NCI-H460 (cell line): ENCODE measurements at places on chromosomes 7 and 10.

- DNase-seq, result no peak
Measured at GRCh38 chr10:64547168-64547567, 1026.0 kb downstream of the REEP3 start.

GRCh38 chr10:95600158-95600557, 39.0 kb upstream of the SORBS1 start:
- no peak for DNase-seq

- no peak for DNase-seq
Measured at GRCh38 chr7:108307595-108307994, 148.6 kb downstream of the NRCAM start.

- DNase-seq, result no peak
Measured at GRCh38 chr7:121499624-121500023, 103.5 kb upstream of the FAM3C start.

DNA sequence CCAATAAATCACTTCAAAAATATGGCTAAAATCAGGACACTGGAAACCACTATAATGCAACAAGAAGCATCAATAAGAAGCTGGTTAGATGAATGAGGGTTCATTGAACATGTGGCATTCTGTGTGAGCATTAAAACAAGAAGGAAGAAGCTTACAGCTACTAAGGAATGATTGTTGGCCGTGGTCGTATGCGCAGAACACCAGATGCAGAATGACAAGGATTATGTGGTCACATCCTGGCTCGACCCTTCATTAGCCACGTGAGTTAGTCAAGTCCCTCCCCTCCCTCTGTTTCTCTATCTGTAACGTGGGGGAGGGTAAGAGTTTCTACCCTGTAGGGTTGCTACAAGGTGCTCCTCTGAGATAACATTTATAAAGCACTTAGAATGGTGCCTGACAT, 174.3 kb downstream of the ADAM12 start:
- no peak for DNase-seq

GRCh38 chr10:58894929-58895328, 281.5 kb upstream of the PHYHIPL start:
- DNase-seq, result no peak

- DNase-seq, result no peak
Measured at GRCh38 chr7:76142861-76143260, 58.8 kb upstream of the SRRM3 start.

DNA sequence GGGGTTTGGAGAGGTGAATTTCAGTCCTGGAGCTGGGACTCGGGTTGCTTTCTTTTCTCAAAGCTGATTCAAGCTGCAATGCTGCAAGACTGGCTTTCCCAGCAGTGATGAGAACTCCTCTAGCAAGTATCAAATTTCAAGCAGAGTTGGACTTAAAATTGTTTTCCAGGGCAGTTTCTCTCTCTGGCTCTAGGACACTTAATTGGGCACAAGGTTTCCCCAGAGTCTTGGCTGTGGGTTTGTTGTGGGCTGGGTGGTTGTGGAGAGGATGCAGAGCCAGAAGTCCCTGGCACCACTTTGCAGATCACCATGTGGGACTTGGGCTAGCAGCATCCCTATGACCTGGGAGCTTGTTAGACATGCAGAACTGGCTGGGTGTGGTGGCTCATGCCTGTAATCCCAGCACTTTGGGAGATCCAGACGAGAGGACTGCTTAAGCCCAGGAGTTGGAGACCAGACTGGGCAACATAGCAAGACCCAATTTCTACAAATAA, 16.8 kb downstream of the AKR1B15 start:
- DNase-seq, result no peak

- no peak for DNase-seq
Measured at GRCh38 chr10:95963202-95963990, 55.6 kb downstream of the CC2D2B start.

DNA sequence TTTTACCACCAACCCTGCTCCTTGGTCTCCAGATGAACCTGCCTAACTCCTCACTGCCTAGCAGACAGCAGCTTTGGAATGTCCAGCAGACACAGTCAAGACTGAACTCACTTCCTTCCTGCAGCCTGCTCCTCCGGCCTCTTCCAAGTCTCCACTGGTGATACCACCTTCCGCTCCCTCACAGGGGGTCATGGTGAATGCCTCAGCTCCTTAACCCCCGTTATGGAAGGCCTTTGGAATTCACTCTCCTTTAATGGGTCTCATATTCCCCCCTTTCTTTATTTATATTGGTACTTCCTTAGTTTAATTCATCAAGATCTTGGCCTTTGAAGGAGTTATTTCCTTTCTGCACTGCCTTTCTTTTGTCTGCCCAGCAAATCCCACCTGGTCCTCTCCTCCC, 44.9 kb upstream of the ZNF32 start:
- DNase-seq, result no peak

- no peak for DNase-seq
Measured at GRCh38 chr7:50703654-50704053, 79.0 kb downstream of the GRB10 start.

DNA sequence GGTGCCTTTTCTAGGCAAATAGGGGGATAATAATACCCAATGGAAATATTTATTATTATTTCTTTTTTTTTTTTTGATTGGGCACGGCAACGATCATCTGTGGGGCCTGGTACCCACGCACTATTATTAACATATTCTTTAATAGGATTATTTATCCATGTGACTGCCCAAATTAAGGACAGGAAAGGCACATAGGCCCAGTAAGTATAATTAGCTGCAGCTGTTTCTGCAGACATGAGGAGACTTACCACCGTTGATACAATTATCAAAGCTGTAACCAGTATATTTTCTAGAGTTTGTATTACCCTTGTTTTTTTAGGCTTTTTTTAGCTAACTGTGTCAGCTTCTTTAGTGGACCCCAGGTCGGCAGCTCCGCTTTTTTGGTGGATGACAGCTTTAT, 25.2 kb upstream of the GUSB start:
- DNase-seq, result no peak

DNA sequence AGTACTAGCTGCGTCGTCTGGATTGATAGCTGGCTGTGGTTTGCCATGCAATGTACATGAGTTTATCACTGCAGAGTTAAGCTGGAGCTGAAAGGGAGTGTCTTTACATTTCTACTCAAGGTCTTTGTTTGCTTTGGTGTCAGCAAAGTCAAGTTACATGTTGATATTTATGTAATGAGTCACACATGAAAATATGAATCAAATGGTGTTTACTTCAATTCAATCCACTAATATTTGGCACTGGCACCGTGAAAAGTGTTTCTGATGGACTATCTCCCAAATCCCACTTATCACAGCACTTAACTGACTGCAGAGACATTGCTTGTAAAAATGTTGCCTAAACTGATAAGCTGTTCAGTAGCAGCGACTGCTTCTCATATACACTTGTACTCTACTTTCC, 395.9 kb downstream of the TFEC start:
- DNase-seq, result peak; percentile 57

DNA sequence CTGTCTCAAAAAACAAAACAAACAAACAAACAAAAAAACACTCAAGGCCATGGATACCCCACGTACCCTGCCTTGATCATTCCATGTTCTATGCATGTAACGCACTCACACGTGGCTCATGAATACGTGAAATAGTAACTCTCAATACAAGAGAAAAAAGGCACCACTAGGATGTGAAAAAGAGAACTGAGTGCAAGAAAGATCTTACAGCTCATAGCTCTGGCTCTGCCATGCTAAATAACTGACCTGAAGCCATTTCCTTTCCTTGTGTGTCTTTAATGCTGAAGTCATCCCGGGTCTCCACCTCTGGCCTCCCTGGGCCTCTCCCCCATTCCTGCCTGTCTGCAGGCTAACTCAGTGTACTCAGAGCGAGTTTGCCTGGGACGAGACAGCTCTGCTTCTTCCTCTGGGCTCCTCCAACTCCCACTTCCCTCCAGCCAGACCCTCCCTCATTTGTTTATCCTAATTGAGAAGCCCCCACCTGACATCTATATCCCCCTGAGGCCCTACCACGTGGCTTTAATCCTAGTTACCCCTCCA, 117.3 kb downstream of the PRPF18 start:
- no peak for DNase-seq

GRCh38 chr10:3226960-3227744, 54.6 kb upstream of the PITRM1 start:
- DNase-seq, result no peak

DNA sequence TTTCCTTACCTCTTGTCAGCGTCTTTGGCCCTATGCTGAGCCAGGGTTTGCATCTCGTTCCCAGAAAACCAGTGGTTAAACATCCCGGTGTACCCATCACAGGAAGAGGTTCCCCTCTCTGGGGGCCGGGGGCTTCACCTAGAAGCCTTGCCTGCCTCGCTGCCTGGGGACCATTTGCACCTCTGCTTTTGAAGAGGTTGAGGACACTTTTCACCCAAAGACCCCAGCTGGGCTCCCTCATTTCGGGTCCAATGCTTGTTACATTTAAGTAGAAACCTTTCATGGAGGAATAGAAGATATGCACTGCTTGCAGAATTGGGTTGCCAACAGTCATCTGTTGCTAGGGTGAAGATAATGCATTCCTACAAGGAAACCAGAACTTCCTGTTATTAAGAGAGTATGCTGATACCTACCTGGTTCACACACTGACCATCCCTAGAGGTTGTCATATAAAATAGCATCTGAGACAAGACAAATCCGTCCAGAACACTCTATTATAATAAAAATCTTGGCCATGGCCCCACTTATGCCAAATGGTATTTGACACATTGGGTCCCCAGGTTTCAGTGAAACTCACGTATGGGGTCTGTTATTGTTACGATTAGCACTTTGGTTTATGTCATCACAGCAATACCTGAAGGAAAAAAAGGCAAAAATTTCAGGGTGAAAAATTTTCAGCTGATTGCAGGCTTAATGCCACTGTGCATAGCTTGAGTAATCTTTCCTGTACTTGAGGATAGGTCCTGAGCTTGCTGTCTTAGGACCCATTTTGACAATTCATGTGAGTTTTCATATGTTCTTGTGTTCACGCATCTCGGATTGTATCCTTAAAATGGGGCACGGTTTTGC, 917 bp downstream of the ZNF365 start:
- no peak for DNase-seq

GRCh38 chr10:44352316-44353127, 32.4 kb downstream of the CXCL12 start:
- DNase-seq, result no peak

GRCh38 chr7:34486371-34486770, 171.6 kb upstream of the NPSR1 start:
- DNase-seq, result no peak

DNA sequence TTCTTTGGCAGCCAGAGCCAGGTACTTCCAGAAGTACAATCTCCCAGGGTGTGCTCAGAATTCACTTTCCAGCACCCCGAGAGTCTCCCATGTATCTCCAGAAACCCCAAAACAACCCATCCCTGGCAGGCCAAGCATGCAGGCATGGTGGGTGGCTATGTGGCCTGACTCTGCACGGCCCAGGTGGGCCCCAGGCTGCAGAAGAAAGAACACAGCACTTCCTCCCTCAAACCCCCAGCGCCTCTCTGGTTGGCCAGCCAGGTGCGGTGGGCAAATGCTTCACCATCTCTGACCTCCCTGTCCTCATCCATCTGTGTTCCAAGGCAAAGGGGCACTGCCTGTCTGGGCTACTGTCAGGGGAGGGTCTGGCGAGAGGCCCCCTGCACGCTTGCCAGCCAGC, 100.3 kb downstream of the MKI67 start:
- no peak for DNase-seq

DNA sequence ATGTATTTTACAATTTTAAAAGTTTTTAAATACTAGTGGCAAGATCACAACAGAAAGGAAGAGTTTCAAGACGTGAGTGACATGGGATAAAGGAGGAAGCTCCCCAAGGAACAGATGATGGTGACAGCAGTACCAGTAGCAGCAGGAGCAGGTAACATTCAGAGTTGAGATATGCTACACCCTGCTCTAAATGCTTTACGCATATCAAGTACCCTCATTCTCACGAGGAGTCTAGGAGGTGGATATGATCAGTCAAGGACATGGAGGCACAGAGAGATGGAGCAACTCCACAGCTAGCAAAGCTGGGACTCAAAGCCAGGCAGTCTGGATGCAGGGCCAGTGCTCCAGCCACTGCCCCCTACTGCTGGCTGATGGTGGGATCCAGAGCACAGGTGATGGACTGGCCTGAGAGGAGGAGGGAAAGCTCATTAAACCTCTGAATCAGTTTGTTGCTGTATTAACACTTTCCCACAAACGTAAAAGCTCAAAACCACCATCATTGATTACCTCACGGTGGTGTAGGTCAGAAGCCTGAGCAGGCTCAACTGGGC, 17.5 kb downstream of the RP9 start:
- no peak for DNase-seq

DNA sequence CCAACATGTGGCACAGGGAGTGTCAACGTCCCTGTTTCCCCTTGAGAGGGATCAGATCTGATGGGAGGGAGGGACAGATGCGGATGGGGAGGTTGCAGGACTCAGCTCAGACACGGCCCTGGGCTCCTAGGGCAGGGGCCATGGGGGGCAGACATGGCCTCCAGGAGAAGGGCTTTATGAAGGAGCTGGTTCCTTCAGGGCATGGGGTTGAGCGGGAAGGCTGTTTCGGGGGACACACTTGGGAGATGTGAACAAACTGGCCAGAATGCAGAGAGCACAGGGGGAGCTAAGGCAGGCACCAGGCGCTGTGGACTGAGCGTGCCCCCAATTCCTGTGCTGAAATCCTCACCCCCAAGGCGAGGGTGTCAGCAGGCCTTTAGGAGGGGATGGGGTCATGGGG, 581.9 kb upstream of the FOXK1 start:
- DNase-seq, result no peak

- DNase-seq, result no peak
Measured at GRCh38 chr7:41167836-41168235, 535.1 kb downstream of the INHBA start.

DNA sequence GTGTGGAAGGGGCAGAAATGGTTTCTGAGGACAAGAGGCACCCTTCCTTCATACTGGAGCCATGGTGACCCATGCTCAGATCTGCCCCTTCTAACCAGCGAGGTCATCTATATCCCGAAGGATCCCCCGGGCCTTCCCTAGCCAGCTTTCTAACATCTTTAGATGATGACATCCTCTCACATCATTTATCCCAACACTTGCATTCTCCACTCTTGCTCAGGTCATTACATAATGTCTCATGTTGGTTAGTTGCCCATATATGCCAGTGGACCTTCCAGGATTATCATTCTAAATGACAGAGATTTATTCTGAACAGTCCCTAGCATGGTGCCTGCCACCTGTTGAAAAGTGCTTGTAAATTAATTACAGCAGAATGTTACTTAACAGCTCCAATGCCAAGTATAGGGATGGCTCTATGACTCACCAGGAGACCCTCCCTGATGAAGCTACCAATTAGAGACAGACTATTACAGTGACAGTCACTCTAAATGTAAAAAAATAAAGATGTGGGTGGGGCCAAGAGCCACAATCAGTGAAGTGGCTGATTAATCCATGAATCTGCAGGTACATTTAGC, 22.6 kb upstream of the ABLIM1 start:
- DNase-seq, result no peak

DNA sequence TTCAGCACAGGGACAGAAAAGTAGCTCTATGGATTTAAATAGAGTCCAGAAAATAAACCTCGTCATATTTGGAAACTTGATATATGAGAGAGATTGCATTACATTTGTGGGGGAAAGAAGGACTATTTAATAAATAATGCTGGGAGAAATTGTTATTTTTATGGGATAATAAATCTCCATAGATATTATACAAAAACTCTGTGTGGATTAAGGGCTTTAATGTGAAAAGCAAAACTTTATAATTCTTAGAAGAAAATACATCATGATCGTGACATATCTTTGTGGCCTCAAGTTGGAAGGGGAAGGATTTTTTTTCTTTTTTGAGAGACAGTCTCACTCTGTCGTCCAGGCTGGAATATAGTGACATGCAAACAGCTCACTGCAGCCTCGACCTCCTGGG, 95.0 kb upstream of the LEP start:
- DNase-seq, result no peak
